ENCODE measurements at places on chromosomes 2 and 18.

DNA sequence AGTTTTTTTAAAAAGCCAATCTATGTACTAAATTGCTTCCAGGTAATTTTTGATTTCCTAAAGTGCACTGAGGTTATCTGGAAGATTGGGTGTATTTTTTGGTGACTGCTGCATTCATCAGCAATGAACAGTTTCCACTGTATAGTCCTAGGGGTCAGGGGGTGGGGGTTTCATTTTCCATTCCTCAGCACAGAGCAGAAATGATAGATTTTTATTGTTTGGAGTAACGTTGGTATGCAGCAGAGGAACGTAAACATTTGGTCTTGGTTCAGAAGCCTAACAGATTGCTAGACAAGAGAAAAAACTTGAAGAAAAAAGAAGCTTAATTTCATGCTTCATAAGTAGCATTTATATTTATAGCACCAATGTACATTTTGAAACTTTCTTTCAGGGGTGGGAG lies 54.9 kb downstream of the ZCCHC2 start:
- no peak for DNase-seq

GRCh38 chr18:52950155-52950554 lies 610.2 kb downstream of the DCC start:
- no peak for DNase-seq

- DNase-seq, result no peak
Measured at GRCh38 chr2:127061375-127062273, 45.3 kb downstream of the BIN1 start.

GRCh38 chr18:57249883-57250282 lies 102.5 kb upstream of the ST8SIA3 start:
- DNase-seq, result no peak

- DNase-seq, result no peak
Measured at GRCh38 chr2:28631514-28632206, 120.0 kb upstream of the PPP1CB start.

DNA sequence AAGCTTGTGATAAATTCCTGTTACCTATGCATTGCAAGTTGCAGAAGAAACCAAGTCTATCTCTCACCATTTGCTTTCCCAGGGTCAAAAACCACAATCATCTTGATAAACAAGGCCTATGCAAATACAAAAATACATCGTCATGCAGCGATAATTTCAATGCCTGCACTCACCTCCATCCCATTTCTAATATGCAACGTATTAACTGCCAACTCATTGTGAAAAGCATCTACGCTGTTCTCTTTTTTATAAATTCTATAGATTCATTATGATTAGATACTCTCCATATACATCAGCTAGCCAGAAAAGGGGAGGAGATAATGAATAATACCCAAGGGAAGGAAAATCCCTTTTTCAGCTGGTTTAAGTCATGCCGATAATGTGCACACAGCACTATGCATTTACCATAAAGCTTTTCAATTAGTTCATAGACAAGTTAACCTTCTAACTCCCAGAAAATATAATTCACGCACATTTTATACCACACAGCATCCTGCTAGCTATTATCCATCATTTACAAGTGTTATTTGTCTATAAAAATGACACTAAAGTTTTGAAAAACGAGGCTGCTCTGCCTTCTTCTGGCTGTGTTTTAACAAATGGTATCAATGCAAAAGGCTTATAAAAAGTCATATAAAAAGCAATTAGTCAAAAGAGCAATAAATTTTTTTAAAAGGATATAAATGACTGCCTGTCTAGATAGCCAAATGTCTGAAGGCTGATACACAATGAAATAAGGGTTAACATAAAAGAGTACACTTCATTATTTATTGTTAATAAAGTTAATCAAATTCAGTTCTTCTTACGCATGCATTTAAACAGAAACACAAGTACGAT lies 77.6 kb downstream of the AFF3 start:
- DNase-seq, result no peak

DNA sequence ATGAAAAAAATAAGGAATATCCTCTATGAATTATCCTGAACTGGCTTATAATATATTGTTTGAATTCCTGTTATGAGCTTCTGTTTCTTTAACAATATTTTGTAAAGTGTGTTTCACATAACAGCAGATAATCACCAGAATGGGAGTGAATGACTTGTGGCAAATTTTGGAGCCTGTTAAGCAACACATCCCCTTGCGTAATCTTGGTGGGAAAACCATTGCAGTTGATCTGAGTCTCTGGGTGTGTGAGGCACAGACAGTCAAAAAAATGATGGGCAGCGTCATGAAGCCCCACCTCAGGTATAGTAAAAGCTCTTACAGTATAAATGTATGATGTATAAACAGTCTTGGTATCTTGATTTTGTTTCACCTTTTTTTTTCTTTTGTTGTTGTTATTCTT lies 5.9 kb downstream of the GEN1 start:
- no peak for DNase-seq

DNA sequence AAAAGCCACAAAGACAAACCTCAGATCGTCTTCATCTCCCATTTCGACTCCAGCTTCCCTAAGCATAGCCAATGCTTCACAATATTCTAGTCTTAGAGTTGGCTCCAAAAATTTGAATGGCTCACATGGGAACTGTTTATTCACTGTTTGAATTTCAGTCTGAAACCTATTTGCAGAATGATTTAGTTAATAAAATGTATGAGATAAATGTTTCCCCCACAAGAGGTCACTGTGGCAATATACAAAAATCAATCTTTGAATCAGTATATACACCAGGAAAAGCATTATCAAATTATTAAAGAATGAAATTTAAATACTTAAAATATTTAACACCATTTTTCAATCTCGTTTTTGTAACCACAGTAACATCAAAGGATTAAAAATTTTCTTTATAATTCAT lies 40.0 kb upstream of the MCM6 start:
- no peak for DNase-seq

GRCh38 chr2:190836767-190837166 lies 43.9 kb upstream of the GLS start:
- DNase-seq, result no peak

GRCh38 chr2:232530626-232531260 lies 4.8 kb downstream of the CHRND start:
- DNase-seq, result no peak

- no peak for DNase-seq
Measured at GRCh38 chr2:58569475-58570185, 328.5 kb upstream of the FANCL start.

GRCh38 chr2:166727095-166727494 lies 161.2 kb upstream of the XIRP2 start:
- DNase-seq, result no peak

GRCh38 chr2:120809151-120809550 lies 73.5 kb downstream of the GLI2 start:
- DNase-seq, result no peak

DNA sequence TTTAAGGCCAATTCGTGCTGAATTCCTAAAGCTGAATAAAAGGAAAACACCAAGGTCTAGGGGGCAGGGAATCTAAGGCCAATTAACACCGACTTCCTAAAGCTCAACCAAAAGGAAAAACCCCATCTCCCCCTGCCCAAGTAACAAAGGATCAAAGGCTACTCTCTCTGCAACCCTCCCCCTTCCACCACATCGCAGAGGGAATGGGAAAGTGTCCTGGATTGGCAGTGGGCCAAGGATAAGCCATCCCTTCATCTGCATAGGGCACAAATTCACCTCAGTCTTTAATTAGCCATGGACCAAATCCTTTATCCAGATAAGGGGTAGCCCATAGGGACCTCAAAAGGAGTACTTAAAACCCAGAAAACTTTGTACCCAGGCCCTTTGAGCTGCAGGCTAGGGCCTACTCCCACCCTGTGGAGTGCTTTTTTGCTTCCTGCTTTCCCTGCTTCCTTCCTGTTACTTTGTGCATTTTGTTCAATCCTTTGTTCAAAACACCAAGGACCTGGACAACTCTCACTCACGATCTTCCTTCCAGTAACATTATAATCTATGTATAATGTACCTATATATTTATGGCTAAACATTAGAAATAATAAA lies 2119.8 kb upstream of the CELF4 start:
- no peak for DNase-seq

DNA sequence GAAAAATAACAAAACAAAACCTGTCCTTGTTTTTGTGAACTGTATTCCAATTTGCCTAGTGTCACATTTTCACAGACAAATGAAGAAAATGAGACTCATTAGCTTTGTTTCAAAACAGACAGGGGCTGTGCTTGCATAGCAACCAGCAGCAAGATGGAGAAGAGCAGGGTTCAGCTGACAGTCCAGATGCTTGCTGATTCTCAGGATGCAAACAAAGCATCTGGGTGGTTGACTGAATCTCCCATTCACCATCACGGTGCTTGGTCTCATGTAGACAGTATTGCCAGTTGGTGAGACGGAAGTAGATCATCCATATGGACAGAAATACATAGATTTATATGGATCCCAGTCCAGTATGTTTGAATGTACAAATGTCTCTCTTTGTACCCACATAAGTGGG lies 326.8 kb downstream of the CCDC85A start:
- DNase-seq, result no peak

- no peak for DNase-seq
Measured at GRCh38 chr2:128639120-128639477, 320.4 kb upstream of the HS6ST1 start.

GRCh38 chr2:101439716-101440115 lies 35.2 kb downstream of the RFX8 start:
- no peak for DNase-seq

DNA sequence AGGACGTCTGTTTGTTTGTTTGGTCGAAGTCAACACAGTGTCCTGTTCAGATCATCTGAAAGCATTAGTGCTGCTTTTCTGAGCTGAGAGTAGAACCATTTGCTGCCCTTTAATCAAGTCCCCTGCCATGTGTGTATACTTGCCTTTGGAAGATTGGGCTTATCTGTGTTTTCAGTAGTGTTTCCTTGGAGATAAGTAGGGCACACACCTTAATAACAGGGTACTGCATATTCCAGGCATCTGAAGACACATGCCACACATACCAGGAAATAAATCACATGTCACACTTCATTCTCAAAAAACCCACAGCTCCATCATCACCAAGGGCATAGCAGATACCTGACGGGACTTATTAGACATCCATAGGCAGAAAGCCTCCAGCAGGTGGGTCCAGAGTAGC lies 157.4 kb downstream of the SOX11 start:
- no peak for DNase-seq

GRCh38 chr2:201433394-201433995 lies 17.8 kb downstream of the TRAK2 start:
- no peak for DNase-seq

- no peak for DNase-seq
Measured at GRCh38 chr2:171402906-171403580, 30.7 kb downstream of the METTL8 start.

DNA sequence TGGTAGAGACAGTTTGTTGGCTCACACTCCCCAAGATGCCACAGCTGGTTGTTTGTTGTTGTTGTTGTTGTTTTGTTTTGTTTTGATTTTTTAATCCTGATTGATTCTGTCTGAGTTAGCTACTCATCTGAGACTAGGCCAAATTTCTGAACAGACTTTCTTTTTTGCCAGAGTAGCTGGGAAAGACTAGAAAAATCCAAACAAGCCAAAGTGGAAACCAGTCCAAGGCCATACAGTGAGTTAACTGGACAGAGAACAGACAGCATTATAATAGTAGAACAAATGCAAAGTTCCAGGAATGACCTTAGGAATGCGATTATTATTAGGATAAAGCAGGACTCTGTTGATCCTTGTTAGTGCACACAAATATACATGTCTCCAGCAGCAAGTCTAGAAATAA lies 43.8 kb upstream of the CYP26B1 start:
- no peak for DNase-seq

DNA sequence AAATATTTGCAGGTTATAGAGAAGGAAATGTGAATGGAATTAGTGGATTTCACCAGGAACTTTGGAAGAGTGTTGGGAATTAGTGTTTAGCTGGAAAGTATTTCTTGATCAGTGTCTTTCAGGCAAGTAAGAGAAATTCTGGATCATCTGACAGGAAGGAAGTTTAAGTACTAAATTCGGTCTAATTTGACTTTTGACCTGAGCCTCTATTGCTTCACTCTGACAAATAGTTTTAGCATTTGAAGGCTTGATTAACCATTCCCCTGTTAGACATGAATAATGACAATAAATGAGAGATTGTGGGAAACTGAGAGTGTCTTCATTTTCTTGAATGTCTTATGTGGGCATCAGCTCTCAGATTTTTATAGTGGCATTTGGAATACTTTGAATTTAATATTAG lies 16.0 kb downstream of the CCNT2 start:
- no peak for DNase-seq

DNA sequence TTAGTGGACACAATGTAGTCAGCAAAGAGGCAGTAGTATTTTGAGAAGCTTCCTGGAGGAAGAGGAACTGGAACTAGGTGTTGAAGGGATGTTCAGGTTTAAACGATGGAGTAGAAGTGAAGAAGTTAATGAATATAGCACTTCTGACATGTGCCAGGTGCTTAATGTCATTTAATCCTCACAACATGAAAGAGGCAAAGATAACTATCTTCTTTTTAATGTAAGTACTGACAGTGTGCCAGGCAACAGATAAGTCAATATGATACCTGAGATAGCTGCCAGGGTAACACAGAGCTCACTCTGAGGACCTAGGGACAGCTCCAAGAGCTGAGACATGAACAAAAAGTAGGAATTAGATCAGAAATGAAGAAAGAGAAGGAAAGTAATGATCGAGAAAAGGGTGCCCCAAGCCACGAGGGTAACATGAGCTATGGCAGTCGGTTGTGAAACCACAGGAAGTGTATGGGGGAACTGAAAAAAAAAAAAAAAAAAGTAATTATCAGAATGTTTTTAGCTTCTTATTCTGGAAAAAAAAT lies 140.7 kb downstream of the RNF144A start:
- no peak for DNase-seq

- DNase-seq, result no peak
Measured at GRCh38 chr2:96345438-96345837, 9.9 kb downstream of the NCAPH start.

DNA sequence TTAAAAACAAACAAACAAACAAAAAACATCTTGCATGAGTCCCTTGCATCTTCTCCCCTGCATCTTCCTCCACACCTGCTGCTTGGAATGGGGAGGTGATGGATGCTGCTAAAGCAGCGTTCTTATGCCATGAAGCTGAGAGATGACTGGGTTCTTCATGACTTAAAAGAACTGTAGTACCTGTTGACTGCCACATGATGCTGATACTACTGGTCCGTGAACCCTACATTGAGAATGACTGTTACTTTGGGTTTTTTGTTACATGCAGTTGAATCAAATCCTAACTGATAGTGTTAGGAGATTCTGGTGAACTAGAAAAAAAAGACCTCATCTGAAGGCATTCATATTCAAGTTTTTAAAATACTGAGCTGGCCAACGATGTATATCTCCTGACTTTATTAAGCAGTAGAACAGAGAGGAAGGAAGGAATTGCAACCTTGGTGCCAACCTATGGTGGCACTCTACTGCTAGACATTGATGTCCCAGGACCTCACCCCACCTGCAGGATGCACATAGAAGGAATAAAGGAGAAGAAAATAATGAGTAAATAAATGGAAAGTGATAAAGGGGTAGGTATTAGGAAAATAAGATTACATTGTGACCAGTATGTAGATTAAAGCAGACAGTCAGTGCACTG lies 63.2 kb upstream of the SPAG16 start:
- DNase-seq, result no peak

GRCh38 chr2:128604045-128604444 lies 285.4 kb upstream of the HS6ST1 start:
- no peak for DNase-seq
